ENCODE measurements at places on chromosomes 13 and 19.

DNA sequence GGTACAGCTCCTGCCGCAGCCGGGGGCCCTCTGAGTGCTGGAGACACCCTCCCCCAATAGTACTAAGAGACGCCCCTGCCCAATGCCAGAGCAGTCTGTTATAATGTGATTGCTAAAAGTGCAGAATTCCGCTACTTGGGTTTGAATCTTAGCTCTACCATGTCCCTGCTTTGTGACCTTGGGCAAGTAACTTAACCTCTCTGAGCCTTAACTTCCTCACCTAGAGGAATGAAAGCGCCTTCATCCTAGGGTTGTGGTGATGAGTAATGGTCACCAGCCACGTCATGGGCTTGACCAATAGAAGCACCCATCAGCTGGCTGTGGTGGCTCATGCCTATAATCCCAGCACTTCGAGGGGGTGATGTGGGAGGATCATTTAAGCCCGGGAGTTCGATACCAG lies 6.5 kb downstream of the PLEKHG2 start:
- no peak for DNase-seq

DNA sequence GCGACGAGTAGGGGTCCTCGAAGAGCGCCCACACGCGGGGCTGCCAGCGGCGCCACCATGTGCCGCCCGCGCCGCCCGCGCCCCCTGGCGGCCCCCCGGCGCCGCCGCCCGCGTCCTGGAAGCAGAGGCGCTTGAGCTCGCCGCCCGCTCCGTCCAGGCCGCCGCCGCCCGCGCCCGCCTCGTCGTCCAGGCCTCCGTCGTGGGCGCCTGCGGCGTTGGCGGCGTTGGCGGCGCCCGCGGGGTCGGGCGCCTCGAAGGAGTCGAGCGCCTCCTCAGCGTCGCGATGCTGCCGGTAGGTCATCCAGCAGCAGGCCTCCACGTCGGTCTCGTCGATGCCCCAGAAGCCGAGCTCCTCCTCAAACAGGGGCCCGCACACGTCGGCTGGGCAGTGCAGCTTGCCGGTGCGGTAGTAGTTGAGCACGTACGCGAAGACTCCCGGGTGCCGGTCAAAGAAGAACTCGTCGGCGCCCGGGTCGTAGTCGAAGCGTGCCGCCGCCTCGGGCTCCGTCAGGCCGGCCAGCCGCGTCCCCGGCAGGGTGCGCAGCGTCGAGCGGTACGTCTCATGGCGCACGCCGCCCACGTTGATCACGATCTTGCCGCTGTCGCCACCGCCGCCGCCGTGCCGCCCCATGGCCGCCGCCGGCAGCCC lies 829 bp downstream of the KCNC3 start:
- DNase-seq, result no peak

- DNase-seq, result no peak
Measured at GRCh38 chr13:27783111-27783510, 9.2 kb upstream of the GSX1 start.

GRCh38 chr13:44140888-44141724 lies 232.5 kb upstream of the SERP2 start:
- DNase-seq, result no peak

DNA sequence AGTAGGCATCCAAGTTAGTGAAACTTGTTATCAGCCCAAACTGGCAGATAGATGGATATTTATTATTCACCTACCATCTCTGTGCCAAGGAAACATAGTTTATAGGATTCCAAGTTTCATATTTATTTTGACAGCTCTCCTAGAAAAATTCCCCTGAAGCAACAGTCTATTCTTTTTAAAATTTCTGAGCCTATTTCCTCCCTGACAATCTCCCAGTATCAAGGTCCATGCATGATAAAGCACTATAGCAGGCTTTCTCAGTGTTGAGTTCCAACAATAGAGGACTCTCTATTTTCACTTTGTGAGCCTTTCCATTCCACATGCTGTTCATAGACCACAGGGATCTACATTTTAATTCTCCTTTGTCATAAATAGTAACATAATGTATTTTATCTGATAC lies 312.6 kb downstream of the SLITRK6 start:
- DNase-seq, result no peak

DNA sequence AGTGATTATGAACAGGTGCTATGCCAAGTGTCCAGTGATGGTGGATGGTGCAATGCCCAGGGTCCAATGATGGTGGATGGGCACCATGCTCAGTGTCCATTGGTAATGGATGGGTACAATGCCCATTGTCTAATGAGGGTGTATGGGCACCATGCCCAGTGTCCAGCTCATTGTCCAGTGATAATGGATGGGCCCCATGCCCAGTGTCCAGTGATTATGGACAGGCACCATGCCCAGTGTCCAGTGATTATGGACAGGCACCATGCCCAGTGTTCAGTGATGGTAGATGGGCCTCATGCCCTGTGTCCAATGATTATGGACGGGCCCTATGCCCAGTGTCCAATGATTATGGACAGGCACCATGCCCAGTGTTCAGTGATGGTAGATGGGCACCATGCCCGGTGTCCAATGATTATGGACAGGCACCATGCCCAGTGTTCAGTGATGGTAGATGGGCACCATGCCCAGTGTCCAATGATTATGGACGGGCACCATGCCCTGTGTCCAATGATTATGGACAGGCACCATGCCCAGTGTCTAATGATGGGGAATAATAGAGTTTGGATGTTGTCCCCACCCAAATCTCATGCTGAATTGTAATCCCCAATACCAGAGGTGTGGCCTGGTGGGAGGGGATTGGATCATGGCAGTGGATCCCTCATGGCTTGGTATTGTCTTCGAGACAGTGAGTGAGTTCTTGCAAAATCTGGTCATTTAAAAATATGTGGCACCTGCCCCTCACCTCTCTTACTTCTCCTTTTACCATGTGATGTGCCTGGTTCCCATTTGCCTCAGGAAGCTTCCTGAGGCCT lies 87.8 kb downstream of the ANKRD10 start:
- peak; percentile 58 for DNase-seq

GRCh38 chr19:38266981-38267597 lies 2.7 kb downstream of the SPINT2 start:
- no peak for DNase-seq
